ENCODE measurements at places on chromosomes 7 and 10.

- DNase-seq = no peak
These were observed 109.4 kb downstream of the DGKB start for GRCh38 chr7:14793151-14793550.

GRCh38 chr7:116851671-116852070, 10.7 kb upstream of the CAPZA2 start:
- no peak for DNase-seq

GRCh38 chr7:40133561-40134427, 628 bp downstream of the MPLKIP start:
- peak; percentile 30 for DNase-seq

DNA sequence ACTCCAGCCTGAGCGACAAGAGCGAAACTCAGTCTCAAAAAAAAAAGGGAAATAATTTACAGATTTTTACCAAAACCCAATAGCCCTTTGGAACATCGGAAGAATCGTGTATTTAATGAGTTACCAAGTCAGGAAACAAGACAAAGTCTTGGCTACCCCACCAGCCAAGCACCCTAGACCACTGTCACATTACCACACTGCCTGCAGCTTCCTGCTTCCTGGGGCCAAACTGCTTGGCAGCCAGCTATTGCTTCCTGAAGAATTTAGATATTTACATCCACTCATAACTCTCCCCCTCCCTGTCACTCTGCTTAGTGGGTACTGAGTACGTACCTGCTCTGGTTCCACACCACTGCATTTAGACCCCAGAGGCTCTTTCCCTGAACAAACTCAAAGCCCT, 14.1 kb upstream of the TNPO3 start:
- no peak for DNase-seq

GRCh38 chr7:117974891-117975290, 101.7 kb upstream of the CTTNBP2 start:
- no peak for DNase-seq

- DNase-seq = no peak
These were observed 433.9 kb downstream of the GLRX3 start for GRCh38 chr10:130570074-130570473.

- no peak for DNase-seq
These were observed 355.3 kb upstream of the AUTS2 start for GRCh38 chr7:69243016-69243415.

DNA sequence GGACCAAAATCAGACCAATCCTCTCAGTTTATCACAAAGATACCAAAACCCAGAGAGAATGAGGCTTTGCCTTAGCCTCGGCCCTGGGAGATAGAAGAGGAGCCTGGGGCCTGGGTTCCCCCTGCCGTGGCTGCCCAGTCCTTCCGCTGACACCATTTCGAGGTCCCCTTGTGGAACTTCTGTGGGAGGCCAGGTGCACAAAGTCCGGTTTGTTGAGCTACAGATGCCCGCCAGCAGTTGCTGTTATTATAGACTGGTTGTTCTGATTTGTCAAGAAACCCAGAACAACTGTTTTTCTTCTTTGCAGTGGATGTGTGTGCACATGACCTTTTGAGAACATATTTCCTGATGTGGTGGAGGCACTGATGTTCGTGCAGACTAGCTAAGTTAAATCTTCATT, 47.6 kb downstream of the CUX1 start:
- no peak for DNase-seq

DNA sequence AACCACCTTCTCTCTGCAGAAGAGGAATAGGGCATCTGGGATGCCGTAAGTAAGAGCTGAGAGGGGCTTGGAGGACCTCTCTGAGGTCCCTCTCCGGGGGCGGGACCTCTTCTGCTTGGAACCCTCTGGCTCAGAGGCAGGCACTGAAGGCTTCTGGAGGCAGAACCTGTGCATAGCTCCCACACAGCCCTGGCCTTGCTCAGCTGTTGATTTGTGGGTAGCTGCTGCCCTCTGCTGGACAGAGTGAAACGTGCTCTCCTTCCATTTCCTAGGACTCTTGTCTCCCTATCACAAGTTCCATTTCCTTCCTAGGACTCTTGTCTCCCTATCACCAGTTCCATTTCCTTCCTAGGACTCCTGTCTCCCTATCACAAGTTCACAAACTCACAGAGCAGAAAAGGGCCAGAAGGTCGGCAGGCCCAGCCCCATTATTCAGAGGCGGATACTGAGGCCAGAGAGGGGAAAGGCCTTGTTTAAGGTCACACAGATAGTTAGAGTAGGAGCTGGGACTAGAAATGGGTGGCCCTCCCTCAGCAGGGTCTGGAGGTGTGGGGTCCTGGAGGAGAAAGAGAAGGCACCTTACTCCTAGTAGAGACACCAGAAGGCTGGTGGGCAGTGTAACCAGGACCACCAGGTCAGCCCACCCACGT, 30.3 kb upstream of the GARS1 start:
- peak; percentile 91 for DNase-seq

DNA sequence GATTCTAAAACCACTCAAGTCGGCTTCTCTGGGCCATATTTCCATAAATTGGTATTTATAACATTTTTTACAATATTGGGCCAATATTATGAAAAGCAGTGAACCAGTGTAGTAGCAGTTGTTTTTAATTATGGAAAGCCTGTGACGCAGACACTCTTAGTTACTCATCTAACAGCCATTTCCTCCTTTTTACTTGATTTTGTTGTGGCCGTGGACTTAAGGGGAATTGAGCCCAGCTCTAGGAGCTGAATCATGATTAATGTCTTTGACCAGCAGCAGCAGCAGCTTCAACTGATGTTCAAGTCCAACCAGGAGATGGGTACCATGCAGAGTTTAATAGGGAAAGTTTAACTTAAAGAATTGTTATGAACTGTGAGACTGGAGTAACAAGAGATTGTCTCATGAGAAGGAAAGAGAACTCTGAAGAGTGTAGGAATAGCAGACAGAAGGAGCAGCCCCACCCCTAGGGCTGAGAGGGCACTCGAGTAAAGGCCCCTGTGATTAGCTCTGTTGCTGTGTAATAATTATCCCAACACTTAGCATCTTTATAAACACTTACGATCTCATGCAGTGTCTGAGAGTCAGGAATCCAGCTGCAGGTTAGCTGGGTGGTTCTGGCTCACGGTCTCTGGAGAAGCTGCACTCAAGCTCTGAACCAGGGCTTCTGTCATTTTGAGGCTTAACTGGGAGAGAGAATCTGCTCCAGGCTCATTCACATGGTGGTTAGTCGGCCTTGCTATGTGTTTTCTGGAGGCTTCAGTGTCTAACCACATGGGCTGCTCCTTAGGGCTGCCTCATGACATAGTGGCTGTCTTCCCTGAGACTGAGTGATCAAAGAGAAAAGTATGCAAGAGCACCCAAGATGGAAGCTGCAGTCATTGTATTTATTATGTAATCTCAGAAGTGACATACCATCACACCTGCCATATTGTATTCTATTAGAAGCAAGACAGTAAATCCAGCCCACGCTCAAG, 4.6 kb downstream of the LANCL2 start:
- DNase-seq = peak; percentile 84

DNA sequence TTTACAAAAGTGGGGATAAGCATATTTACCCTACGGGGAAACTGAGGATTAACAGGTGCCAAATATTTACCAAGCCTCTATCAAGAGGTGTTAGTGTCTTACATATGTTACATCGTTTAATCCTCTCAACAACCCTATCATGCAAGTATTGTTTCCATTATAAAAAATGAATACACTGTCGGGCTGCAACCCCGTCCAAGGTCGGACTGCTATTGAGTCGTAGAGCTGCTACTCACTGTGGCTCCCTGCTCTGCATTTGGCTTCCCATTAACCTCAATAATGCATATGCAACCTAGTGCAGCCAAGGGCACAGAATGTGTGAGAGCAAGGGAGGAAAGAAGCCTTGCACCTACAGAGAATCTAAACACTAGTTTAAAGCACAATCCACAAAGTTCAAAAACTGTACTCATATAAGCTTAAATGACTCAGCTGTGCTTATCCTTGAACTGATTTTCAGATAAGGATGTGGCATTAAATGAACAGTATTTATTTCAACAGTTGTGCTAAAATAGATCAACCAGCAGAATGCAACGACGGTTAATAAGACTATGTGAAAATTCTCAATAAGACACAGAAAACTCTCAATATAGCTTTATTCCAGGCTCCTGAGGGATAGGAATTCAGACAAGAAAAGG, 49.9 kb downstream of the UBE2H start:
- DNase-seq = no peak

GRCh38 chr10:14665304-14665703, 109.4 kb downstream of the FAM107B start:
- no peak for DNase-seq

GRCh38 chr10:7111561-7111960, 299.3 kb downstream of the SFMBT2 start:
- no peak for DNase-seq

DNA sequence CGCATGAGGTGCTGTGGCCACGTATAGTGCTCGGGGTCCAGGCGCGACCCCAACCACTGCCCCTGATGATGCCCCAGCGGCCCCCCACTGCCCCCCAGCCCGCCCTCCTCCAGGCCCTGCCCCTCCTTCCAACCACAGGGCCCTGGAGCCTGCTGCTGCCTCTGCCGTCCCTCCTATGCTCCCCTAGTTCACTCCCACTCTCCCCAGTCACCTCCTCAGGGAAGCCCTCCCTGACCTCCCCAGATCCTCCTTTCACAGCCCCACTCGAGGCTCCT, 93.8 kb downstream of the UNCX start:
- no peak for DNase-seq

GRCh38 chr10:106380706-106381105, 783.8 kb downstream of the SORCS1 start:
- no peak for DNase-seq

- DNase-seq = peak; percentile 60
These were observed 7.3 kb downstream of the JCAD start for GRCh38 chr10:30052062-30052461.

DNA sequence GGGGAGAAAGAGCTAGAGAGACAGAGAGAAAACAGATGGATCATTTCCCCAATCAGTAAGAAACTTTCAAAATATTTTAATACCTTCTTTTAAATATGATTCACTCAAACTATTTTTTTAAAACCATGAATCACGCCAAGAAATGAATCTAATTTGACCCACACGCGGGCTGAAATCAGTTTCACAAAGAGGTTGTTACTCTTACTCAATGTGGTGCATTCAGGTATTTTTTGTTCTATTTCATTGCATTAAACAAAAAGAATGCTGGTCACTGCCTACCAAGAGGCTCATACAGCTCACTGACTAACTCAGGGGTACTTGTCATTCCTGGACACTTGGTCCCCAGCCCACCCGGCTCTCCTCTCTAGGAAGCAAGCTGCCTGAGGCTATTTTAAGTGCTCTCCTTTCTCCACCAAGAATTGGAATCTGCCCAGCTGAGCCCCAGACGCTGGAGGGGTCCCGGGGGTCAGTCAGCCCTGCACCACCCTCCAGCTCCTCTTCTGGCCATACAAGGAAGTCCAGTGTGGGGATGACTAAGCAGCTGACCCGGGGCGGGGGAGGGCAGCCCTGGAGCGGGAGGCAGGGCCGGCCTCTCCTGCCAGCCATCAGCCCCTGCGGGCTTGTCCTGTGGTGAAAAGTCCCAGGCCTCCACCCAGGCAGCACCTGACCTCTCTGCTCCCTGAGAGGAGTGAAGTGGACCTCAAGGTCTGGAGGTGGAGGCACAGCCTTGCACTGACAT, 21.7 kb upstream of the PFKP start:
- DNase-seq = peak; percentile 33

DNA sequence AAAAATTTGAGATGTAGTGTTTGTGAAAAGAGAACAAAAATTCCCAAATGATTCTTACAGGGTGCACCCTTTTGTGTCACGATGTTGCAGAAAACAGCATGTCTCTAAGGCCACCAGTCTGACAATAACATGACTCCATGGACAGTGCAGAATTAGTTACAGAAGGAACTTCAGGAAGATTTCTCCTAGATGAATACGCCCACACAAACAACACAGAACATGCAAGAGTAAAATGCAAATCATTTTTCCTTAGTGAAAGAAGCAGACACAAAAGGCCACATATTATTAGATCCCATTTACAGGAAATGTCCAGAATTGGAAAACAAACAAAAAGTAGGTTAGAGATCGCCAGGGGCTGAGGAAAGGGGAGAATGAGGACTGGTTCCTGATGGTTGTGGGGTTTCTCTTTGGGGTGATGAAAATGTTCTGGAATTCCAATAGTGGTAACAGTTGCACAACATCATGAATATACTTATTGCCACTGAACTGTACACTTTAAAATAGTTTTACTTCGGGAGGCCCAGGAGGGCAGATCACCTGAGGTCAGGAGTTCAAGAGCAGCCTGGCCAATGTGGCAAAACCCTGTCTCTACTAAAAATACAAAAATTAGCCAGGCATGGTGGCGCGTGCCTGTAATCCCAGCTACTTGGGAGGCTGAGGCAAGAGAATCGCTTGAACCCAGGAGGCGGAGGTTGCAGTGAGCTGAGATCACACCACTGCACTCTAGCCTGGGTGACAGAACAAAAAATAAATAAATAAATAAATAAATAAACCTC, 10.2 kb downstream of the ZC3HAV1 start:
- no peak for DNase-seq

DNA sequence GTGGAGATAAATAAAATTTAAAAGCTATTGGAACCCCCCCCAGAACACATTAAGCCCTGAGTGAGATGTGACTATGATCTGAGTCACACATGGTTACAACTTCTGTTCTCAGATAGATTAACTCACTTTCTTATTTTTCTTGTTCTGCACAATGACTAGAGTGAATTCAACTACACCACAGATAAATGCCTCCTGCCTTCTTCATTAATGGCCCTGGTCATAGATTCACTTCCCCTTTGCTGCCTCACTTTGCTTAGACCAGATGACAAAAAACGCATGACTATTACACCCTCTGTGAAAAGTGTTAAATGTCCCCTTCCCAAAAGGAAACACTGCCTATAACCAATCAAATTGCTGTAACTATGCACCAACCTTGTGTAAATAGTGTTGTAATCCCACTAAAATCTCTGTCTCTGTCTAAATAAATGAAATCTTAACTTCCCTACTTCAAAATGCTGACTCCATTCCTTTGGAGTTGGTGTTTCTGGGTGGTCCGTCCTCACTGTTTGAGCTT, 49.4 kb downstream of the AKR1D1 start:
- peak; percentile 68 for DNase-seq

GRCh38 chr10:91690996-91691676, 58.3 kb upstream of the PPP1R3C start:
- DNase-seq = no peak

DNA sequence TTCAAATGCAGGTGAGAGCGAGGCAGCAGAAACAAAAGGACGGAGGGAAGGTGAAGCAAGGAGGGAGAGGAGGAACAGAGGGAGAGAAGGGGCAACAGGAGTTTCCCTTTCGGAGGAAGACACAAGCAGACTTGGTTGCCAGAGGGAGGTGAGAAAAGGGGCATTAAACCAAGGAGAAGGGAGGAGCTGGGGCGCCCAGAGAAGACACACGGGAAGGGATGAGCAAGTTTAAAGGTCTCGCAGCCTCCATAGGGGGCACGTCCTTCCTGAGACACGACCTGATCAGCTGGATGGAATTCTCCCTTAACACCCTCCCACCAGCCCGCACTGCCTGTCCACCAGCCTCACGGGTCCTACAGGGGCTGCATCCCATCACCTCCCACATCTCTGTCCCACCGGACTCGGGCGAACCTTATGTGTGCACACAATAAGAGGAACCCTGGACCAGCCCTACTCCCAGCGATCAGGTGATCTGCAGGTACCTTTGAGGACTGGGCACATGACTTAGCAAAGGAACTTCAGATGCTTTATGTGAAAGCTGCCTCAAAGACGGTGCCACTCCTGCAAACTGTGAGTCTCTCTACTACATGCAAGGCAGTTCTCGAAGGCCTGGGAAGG, 251.2 kb downstream of the TNS3 start:
- DNase-seq = no peak
